ENCODE measurements at places on chromosomes 11 and 22.

GRCh38 chr22:17213976-17214375 lies 5.3 kb downstream of the ADA2 start:
- DNase-seq: peak; percentile 33

DNA sequence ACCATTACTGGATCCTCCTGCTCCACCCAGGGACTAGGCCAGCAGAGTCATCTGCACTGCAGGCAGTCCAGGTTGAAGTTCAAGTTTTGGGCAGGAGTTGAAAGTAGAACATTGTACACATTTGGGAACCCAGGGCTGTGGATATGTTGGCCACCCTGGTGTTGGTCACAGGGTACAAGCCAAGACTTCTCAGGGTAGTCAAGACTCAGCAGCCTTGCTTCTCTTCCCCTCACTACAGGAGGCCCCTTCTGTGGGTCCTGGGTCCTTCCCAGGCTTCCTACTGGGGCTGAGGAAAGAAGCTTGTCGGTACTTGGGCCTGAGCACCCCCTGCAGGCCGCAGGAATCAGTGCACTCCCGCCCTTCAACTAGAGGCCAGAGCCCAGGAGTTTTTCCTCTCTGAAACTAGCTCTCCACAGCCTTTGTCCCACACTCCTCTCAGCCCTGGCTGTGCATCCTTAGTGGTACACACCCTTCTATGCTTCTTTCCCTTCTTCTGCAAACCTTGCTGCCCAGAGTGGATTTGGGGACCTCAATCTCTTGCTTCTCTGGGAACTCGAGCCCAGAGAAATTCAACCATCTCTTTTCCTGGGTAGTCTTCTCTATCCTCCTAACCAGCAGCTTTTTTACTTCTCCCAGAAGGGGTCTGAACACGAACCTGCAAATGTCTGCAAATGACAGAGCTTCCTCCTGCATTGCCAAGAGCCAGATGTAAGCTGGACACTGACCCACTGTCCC lies 2.6 kb upstream of the HPX start:
- peak; percentile 33 for DNase-seq

GRCh38 chr22:17924735-17925364 lies 99.5 kb downstream of the MICAL3 start:
- no peak for DNase-seq

GRCh38 chr11:16815047-16815767 lies 76.8 kb downstream of the C11orf58 start:
- DNase-seq: no peak

DNA sequence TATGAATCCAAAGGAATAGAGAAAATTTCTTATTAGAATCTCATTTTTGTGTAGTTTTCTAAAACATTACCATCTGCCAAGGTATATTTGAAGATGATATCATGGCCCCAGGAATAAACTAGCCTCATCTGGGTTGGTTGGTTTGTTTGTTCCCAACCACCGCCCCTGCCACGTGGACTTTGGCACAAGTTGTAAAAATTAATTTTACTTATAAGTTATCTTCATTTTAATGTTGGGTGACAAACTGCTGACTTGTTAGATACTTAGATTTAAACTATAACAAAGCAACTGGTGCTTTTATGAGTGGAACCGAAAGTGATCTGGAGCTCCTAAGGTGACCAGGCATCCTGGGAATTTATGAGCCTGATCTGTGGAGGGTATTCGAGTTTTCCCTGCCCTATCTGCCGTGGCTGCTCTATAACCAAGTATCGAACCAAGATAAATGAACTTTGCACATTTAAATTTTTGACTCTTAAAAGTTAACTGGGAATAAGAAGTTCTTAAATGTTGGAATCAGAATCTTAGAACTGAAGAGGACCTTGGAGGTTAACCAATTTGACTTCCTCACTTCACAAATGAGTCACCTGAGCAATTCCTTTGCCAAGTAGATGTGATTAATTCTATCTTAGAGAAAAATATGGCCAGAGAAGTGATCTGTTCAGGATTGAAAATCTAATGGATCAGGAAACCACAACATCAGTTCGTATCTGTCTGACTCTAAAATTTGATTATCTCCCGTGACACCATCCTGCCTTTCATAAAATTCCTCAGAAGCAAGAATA lies 129.1 kb upstream of the ARHGAP42 start:
- no peak for DNase-seq

DNA sequence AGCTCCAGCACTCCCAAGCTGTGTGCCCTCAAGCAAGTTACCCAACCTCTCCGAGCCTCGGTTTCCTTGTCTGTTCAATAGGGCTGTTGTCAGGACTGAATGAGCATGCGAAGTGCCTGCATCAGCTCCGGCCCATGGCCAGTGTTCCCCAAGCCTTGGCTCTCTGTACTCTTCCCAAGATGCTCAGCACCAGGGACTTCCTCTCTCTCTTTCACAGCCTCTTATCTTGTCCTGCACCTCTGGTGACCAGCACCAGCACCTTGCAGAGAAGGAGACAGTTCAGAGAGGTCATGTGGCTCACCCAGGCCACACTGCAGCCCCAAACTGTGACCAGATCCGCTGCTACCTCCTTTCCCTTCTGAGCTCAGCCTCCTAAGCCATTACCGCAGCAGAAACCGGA lies 120.3 kb upstream of the ANO1 start:
- DNase-seq: no peak

- no peak for DNase-seq
These were observed 28.0 kb downstream of the SWAP70 start for GRCh38 chr11:9691865-9692264.

- no peak for DNase-seq
These were observed 18.2 kb downstream of the SBF1 start for GRCh38 chr22:50456466-50457234.

DNA sequence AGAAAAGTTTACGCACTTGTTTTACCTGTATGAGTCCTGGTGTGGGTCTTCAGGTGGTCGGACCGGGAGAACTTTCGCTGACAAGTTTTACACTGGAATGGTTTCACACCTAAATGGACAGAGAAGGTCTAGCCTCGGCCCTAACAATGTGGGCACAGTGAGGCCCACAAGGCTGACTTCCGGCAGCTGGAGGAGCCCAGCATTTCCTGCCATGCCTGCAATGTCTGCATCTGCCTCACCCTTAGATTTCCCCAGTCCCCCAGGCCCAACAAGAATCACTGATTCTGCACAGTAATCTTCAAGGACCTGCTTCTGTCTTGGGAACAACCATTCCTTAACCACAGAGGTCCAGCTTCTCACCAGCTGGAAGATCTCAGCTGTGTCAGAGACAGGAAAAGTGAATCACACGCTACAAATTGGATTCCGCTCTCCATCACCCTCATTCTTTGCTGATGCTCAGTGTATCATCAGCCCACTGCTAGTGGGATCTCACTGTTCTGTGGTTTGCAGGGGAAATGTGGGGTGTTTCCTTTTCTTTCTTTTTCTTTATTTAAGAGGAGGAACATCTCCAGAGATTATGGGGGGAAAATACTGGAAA lies 43.3 kb downstream of the WT1 start:
- no peak for DNase-seq

All from activated CD8-positive, alpha-beta memory T cell treated with anti-CD3 and anti-CD28 coated beads for 1 hour (primary cell).